Fibroblast of mammary gland (primary cell): ENCODE measurements at places on chromosomes 1 and 21.

DNA sequence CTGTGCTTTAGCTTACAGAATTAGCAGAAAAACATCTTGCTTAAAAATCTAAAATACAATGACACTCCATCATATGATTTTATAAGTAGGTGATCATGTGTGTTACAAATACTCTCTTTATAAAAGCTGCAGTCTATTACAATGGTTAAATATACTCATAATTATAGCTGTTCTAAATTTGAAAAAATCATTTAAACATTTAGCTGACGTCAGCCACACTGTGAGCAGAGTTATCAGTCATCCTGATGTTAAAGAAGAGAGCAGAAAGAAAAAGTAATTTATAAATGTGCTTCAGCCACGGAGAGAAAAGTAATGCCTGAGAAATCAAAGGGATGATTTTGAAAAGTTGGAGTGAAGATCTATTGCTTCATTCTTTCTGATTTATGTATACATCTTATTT lies 1325.9 kb upstream of the B3GALT2 start:
- no peak for DNase-seq

DNA sequence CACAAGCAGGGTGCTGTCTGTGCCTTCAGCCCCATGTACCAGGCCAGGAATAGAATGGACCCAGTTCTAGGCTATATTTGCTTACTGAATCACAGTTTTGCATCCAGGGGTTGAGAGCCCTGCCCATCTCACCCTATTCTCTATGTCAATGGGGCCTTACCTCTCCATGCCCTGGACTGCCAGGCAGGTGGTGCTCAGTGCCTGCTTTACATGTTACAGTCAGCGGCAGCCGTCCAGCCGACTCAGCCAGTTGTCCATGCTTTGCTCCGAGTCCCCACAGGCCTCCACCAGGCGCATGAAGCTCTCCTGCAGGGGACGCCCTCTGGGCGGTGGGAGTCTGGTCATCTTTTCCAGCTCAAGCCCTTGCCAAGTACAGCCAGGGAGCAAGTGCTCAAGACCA lies 12.2 kb upstream of the FAM167B start:
- DNase-seq: no peak

DNA sequence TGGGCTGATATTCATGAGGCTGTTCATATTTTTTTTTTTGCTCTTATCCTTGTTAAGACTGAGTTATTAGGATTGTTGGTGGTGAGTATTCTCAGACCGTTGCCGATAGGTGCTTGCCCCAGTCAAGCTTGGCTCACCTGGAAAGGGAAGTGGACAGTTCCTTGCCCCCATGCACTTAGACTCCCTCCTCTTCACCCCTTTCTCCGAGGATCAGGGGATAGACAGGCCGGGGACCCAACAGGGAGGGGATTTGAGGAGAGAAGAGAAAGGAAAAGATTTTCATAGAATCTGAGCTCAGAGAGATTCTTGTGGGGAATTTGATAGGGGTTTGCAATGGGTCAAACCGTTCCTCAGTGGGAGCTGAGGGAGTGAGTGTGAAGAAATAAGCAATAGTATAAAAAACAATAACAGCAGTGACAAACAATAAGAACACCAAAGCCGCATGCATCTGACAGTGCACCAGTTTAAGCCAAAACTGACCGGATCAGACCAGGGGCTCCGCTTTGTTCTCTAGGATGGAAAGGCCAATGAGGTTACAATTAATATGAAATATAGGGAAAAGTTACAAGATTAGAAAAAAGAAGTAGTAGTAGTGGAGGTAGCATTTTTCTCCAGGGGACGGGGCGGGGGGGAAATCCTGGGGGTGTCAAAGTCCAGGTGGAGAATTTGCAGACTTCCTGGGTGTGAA lies 8.9 kb downstream of the PAX7 start:
- DNase-seq: no peak

DNA sequence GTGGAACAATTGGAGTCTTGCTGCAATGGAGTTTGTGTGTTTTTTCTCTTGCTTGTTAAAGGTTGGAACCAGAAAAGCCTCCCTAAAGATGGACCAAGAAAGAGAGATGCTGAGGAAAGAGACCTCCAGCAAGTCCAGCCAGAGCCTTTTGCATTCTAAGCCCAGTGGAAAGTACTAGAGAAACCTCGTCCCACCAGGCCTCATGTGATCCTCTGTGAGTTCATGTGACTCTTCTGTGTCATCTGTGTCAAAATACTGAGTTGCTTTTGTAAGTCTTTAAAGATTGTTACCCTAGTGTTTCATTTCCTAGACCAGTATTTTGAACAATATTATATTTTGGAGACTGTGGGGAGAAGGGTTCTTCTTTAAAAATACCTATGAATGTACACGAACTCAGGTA lies 12.5 kb upstream of the EFHD2 start:
- no peak for DNase-seq

DNA sequence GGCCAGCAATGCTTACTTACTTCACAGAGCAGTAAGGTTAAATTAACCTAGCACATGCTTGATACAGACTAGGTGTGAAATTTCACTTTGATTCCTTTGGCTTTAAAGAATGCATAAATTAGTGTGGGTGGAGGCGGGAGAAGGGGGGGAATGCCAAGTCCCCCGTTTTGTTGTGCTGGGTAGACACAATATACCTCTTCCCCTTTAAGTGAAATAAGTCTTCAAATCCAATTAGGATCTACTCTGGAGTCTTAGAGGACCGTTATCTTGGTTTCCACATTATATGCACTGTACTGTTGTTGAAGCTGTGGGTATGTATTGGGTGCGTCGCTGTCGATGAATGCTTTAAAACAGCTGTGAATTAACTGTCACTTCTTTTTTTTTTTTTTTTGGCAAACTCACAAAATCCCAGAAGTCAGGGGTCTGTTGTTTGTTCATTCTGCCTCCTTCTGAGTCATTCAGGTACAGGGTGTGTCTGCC lies 1.6 kb upstream of the S1PR1 start:
- DNase-seq: no peak

DNA sequence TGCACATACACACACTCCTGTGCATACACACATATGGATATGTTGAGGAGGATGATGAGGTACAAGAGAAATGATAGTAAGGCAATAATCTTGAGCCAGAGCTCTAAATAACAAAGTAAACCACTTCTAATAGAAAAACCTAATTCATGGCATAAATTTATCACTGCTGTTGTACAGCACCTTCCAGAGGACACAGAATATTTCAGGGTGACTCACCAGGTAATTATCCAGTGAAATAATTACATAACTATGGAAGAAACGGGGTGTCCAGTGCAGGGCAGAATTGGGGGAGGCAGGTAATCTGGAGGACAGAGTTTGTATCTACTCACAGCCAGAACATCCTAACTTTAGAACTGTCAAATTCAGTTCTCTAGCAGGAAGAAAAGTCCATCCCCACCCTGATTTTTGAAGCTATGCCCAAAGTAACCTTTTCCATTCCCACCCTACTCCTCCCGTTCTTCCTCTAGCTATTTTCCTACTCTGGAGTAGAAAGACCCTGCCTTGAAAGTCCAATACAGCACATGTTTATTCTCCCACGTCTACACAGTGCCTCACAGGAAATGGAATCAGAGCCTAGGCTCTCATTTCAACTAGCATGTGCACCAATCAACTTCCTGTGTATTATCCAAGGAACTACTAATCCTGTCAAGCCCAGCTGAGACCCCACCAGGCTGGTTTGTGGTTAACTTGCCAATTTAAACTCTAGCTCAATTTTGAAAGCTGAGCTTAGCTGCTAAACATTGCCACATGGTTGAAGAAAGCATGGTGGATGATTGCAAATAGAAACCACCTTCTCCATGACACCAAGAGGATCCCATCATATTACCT lies 96.6 kb downstream of the PTPN14 start:
- peak; percentile 88 for DNase-seq

GRCh38 chr1:176691251-176692228 lies 228.6 kb downstream of the PAPPA2 start:
- DNase-seq: peak; percentile 76

GRCh38 chr1:53681977-53682685 lies 56.8 kb downstream of the GLIS1 start:
- no peak for DNase-seq

GRCh38 chr1:84117868-84118267 lies 26.2 kb upstream of the PRKACB start:
- peak; percentile 61 for DNase-seq

- DNase-seq: no peak
Observed at GRCh38 chr1:157704878-157705277, 4.3 kb upstream of the FCRL3 start.

GRCh38 chr1:181398544-181398943 lies 84.8 kb upstream of the CACNA1E start:
- no peak for DNase-seq

- DNase-seq: no peak
Observed at GRCh38 chr1:231517076-231517475, 11.4 kb upstream of the TSNAX start.

- DNase-seq: no peak
Observed at GRCh38 chr1:88117597-88117996, 566.5 kb upstream of the PKN2 start.

- DNase-seq: peak; percentile 24
Observed at GRCh38 chr1:89809556-89809955, 11.3 kb upstream of the LRRC8D start.
